ENCODE measurements at places on chromosomes 2 and 18. TPM values are rescaled to one million over a fixed set of nuclear protein-coding genes. Genes with fewer than 3 reads are reported as not detected.
A peak's percentile ranks its signal among the peaks of the same experiment; 100 is the strongest.

The FSHR gene
- polyA plus RNA-seq: not detected

DNA sequence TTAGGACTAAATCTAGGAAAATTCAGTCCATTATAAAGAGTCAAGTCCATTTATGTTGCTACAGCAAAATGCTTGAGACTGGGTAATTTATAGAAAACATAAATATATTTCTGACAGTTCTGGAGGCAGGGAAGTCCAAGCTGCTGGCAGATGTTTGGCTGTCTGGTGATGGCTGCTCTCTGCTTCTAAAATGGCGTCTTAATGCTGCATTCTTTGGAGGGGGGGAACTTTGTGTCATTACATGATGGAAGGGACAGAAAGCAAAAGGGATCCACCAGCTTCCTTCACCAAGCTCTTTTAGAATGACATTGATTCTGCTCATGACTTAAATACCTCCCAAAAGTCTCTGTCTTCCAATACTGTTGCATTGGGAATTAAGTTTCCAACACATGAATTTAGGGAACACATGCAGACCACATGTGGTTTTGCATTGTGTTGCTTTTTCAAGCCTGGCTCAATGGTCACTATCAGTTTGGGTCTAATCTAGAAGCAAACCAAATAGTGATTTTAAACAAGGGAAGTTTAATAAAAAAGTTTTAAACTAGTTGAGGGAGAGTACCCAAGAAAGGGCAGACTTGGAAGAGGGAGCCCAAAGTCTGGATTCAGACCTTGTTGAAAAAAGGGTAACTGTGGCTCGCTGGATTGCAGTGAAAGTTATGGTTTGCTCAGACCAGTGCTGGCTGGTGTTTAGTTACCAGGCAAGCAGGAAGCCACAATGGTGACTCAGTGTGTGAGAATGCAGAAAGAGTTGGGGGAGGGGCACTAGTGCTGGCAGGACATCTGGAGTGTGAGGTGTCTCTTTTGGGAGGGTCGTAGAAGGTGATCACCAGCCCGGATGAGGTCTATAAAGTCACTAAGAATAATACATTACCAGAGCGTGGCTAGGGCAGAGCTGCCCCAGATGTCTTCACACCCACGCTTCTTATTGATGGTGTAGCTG is 30.8 kb downstream of the C18orf54 start:
- H3K4me3 ChIP-seq: peak overlapping the region; percentile 1
- H3K4me1 ChIP-seq: peaks cover 9% of the 10 kb centered on the region
- H3K36me3 ChIP-seq: no peaks in the 10 kb centered on the region

The RESP18 gene
- polyA plus RNA-seq: not detected

The CRACDL gene
- 0.25 TPM for polyA plus RNA-seq

GRCh38 chr2:106664669-106665068 is 177.5 kb downstream of the CD8B2 start:
- H3K4me1 ChIP-seq: no peaks in the 10 kb centered on the region
- H3K36me3 ChIP-seq: no peaks in the 10 kb centered on the region
- H3K27ac ChIP-seq: no peak overlapping the region
- no peak for DNase-seq
- no peak overlapping the region for H3K4me3 ChIP-seq

DNA sequence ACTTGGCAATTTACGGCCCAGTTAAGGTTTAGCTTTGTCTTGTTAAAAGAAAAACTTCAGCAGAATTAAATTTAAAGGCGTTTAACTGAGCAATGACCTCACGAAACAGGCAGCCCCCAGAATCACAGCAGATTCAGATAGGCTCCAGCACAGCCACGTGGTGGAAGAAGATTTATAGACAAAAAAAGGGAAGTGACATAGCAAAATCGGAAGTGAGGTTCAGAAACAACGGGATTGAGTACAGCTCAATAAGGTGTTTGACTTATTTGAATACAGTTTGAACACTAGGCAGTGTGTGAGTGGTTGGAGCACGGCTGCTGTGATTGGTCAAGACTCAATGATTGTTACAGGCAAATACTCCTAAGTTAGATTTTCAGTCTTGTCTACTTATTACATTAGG is 79.8 kb downstream of the MOGAT1 start:
- H3K4me1 ChIP-seq: peaks cover 8% of the 10 kb centered on the region
- H3K36me3 ChIP-seq: no peaks in the 10 kb centered on the region
- H3K27ac ChIP-seq: no peak overlapping the region
- DNase-seq: no peak

The SETBP1 gene
- 2.0 TPM for polyA plus RNA-seq

The ST8SIA5 gene
- polyA plus RNA-seq: 2.4 TPM

DNA sequence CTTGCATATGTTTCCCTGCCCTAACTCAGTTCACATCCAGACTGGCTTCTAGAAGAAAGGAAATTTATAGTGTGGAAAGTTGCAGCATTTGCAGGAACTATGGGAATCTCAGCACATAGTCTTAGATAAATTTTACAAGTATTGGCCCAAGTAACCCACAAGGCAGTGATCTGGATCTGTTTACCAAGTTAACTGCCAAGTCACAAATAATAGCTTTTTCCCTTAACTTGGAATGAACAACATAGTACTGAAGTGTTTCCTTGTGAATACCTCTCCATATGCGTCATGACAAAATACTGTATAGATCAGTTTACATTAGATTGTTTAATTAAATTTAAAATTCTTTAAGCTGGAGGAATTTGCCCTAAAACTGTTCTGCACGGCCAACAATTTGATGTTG is 255.8 kb upstream of the EPAS1 start:
- DNase-seq: no peak
- no peaks in the 10 kb centered on the region for H3K4me1 ChIP-seq
- H3K36me3 ChIP-seq: no peaks in the 10 kb centered on the region
- no peak overlapping the region for H3K27ac ChIP-seq

Data from H1 (cell line).